8988T (cell line): ENCODE measurements at places on chromosomes 5 and 9.

GRCh38 chr9:131587906-131588305 is 42.6 kb downstream of the PRRT1B start:
- DNase-seq: no peak

- no peak for DNase-seq
These were observed 42.3 kb upstream of the MCTP1 start for GRCh38 chr5:95327211-95327610.

- peak; percentile 94 for DNase-seq
These were observed 3.4 kb downstream of the IL4 start for GRCh38 chr5:132677191-132677590.

DNA sequence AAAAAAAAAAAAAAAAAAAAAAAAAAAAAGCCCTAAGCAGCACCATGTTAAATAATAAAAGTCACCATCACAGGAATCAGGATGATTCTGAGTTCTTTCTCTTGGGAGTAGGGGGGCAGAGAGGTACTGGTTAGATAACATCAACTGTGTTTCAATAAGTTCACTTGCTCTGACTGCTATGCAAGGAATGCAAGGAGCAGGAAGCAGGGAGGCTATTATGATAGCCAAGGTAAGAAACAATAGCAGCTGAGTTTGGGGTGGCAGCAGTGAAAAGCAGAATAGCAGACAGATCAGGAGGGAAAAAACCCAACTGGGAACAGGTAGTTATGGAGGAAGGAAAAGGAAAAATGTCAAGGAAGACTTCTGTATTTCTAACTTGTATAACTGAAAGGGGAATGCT is 8.2 kb downstream of the CEP120 start:
- no peak for DNase-seq

DNA sequence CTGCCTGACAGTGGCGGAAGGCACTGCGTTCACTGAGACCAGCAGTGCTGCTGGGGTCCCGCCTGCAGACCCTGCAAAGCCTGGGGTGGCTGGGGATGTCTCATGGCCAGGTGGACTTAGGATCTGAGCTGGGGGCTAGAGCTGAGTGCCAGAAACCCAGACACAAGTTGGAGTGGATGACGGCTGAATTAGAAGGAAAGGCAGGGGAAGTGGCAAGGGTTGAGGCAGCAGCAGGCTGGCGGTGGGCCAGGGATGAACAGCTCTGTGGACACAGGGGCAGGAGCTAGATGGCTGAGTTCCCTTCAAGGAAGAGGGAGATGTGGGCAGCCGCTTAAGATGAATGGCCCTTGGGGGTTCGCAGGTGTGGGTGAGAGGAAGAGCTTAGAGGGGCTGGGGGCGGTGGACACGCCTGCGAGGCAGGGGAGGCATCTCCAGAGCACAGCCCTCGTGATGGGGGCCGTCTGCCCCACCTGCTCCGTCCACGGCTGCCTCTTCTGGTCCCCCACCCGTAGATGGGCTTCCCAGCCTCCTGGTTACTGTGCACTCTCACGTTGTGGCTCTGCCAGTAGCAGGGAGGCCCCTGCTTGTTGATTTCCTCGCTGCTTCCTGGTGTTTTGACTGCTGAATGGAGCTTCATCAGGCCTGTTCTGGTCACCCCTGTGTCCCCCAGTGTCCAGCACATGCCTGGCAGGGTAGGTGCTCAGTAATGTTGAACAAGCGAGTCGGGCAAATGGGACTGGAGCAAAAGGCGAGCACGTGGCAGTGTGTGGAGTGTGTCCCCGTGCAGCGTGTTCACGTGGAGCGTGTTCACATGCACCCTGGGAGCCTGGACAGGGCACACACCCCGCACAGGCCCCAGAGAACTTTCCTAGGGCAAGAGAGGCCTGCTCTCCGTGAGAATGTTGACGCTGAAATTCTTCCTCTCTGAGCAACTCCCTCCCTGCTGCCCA is 168.2 kb downstream of the CACNA1B start:
- peak; percentile 15 for DNase-seq

DNA sequence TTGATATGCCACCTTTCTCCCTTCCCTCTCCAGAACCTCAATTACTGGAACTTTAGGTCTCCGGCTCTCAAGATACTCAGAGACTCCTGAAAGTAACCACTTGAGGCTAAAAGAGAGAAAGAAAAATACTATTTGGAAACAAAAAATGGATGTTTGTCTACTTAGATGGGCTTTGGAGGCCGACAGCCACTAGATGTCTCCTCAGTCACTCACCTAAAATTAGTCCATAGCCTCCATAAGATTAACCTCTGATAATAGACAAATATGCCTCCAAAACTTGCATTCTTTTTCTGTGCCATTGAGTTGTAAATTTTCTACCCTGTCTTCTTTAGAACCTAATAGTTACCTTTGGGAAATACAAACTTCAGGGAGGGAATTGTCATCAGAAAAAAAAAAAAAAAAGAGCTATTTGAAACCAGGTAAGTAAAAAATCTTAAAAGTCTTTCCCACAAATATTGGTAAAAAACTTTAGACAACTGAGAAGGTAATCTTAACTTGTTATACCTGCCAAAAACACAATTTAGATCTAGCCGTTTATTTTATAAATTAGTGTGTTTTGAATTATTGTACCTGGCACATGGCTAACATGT is 11.2 kb upstream of the PCDH1 start:
- no peak for DNase-seq

GRCh38 chr5:122701640-122702523 is 73.0 kb upstream of the SNX2 start:
- no peak for DNase-seq

DNA sequence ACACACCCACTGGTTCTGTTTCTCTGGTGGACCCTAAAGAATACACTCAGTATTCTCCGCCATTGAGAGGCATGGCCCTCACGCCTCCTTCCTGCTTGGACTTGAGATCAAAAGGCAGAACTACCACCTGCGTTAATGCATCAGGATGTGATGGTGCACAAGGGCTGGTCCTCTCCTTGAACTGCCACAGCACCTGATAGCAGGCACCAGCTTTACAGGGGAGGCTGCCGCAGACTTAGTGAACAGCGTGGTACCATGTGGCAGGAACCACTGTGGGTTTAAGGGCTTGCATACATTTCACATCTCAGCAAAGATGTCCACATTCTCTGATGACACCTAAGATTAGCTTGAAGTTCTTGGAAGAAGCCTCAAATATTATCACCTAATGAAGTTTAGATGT is 208.7 kb downstream of the GADD45G start:
- DNase-seq: no peak

- DNase-seq: no peak
These were observed 42.6 kb upstream of the NAA35 start for GRCh38 chr9:85898332-85898731.

DNA sequence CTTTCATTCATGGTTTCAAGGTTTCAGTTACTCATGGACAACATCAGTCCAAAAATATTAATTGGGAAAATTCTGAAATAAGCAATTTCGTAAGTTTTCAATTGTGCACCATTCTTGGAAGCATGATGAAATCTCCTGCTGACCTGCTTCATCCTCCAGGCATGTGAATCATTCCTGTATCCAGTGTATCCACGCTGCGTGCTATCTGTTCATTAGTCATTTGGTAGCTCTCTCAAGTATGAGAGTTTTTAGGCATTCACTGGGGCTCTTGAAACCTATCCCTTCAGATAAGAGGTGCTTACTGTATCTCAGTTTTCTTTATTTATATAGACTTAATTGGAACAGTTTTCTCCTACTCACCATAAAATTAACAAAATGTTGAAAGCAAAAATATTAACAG is 293.0 kb downstream of the CDH12 start:
- peak; percentile 11 for DNase-seq

DNA sequence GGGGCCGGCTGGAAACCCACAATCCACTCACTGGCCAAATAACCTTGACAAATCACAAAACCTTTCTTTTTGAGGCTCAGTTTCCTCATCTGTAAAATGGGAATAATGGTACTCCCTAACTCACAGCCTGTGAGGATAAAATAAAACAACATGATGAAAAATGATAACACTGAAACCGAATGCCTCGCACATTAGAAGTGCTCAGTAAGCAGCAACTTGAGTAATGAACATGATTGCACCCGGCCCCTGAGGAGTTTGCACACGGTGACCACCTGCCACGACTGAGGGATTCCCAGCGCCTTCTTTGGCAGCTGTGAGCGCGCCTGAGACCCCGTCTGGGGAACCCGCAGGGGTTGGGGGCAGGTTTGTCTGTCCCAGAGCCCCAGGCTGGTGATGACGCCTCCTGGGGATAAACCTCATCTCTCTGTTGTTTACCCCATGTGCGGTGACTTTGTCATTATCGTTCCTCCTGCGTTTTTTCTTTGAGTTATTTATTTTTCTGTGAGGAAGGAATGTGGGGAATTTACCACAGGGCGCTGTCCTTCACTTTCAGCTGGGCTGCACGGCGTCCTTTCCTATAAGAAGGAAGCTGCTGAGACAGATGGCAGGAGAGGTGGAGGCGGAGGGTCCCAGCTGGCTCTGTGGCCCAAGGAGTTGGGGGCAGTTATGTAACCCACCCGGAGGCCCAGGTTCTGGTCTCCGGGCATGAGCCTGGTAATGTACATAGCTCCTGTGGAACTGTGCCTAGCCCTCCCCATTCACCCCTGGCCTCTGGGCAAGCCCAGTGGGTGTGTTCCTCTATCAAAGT is 3.0 kb upstream of the SYNPO start:
- peak; percentile 64 for DNase-seq

DNA sequence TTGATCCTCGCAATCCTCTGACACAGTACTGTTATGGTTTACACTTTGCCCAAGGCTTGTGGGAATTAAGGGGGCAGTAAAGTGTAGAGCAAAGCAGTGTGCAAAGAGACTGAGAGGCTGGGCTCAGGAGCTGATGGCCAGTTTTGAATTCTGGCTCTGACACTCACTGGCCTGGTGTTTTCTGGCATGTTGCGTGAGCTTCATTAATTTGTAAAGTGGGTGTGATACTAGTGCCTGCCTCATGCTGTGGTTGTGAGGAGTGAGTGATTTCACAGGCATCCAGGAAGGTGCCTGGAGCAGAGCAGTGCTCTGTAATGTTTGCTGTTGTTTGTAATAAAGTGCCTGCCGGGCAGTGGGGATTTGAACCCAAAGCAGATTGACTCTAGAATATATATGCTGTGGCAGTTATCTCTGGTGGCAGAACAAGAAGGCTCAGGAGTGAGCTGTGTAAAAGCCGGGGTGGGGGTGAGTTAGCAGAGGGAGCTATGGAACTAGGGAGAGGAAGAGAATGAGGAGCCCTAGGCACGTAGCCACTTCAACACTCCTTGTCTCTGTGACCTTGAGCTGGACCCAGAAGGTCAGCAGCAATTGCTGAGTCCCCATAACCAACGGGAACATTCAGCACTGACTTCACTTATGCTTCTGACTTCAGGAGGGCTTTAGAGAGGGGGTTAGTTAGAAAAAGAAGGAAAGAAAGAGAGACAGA is 108.5 kb downstream of the DOCK2 start:
- DNase-seq: no peak

GRCh38 chr9:86707932-86708510 is 239.3 kb downstream of the GAS1 start:
- DNase-seq: no peak

- no peak for DNase-seq
These were observed 308.9 kb downstream of the DTWD2 start for GRCh38 chr5:118679264-118679940.

DNA sequence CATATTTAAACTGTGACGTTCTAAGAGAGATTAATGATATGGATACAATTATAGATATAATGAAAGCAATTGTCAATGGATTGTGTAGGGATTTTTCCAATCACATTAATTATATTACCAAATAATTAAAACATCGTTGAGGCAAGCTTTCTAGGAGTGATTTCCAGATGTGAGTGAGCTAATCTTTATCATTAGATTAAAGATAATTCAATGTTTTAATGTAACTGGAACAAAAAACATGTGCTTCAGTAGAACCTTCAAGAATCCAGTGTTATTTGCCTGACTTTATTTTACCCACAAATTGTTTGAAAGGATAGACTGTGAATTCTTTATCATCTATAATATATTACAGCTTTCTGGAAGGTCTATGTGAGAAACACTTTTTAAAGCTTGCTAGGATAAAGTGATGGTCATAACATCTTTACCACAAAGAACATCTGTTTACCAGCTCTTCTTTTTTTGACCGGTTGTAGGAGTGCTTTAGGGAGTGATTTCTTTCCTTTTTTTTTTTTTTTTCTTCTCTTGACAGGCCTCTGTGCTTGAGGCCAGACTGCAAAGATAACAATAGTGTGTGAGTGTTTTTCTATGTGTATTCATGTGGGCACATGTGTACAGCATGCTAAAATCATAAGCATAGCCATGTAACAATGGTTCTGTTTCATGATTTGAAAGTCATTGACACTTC is 35.0 kb downstream of the SNCAIP start:
- DNase-seq: no peak

DNA sequence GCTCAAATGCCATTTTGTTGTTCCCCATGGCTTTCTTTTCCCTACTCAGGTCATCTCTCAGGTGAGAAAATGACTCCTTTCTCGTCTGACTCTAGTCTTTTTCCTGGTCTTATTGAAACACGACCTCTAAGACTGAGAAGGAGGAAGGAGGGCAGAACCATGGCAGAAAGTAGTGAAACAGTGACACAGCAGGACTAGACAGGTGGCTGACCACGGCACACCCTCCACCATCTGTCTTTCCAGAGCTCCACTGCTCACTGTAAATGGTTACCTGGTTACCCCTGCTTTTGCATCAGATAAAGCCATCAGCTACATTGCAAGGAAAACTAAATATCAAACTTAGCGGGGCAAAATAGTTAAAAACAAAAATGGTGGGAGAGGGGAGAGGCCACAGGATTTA is 30.9 kb downstream of the NR4A3 start:
- no peak for DNase-seq

GRCh38 chr9:26753971-26754370 is 138.6 kb downstream of the CAAP1 start:
- DNase-seq: no peak

GRCh38 chr5:157059891-157060290 is 975 bp upstream of the HAVCR1 start:
- no peak for DNase-seq

DNA sequence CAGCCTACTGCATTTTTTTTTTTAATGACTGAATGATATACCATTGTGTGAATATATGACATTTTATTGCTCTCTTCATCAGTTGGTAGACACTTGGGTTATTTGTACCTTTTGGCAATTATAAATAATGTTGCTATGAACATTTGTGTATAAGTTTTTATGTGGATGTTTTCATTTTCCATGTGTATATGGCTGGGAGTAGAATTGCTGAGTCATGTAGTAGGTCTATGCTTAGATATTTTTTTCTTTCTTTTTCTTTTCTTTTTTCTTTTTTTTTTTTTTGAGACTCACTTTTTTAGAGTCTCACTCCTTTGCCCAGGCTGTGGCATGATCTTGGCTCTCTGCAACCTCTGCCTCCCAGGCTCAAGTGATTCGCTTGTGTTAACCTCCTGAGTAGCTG is 32.9 kb upstream of the FAM120AOS start:
- DNase-seq: no peak

GRCh38 chr5:125348936-125349831 is 602.7 kb upstream of the ZNF608 start:
- no peak for DNase-seq

- no peak for DNase-seq
These were observed 110.9 kb upstream of the TARS1 start for GRCh38 chr5:33329891-33330290.

DNA sequence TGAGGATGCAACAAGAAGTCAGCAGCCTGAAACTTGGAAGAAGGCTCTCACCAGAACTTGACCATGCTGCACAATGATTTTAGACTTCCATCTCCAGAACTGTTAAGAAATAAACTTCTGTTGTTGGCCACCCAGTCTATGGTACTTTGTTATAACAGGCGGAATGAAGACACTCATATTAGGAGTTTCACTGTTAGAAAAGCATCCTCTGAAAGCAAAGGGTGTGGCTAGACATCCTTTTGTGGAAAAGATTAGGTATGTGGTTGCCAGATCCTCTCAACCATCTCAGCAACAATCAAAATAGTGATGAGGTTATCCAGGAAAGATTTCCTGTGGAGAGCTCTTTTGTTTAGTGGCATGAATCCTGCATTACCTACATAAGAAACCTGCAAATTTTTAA is 20.7 kb downstream of the ITGA2 start:
- no peak for DNase-seq
